Glutamatergic neuron (in vitro differentiated cells): ENCODE measurements at places on chromosomes 4 and X.

DNA sequence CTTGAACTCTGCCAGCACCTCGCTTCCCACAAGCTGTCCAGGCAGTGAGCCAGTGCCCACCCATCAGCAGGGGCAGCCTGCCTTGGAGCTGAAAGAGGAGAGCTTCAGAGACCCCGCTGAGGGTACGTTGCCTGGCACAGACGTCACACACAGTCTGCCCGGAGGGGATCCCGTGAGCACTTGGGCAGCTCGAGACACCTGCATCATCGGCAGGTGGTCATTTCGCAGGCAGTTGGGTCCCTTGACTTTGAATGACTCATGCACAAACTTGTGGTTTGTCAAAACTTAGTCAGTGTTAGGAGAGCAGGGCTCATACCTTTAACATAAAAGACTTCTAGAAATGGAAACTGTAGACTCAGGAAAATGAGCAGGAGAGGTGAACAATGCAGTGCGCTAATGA lies 9.9 kb downstream of the TACC3 start:
- no peaks in the 10 kb centered on the region for H3K36me3 ChIP-seq
- DNase-seq, result no peak
- H3K4me1 ChIP-seq, result no peaks in the 10 kb centered on the region
- H3K27ac ChIP-seq, result no peak overlapping the region
- no peaks in the 10 kb centered on the region for H3K27me3 ChIP-seq
- H3K4me3 ChIP-seq, result no peak overlapping the region

GRCh38 chr4:80806472-80806871 lies 224.0 kb upstream of the BMP3 start:
- no peak overlapping the region for H3K4me3 ChIP-seq
- H3K27ac ChIP-seq, result no peak overlapping the region
- H3K36me3 ChIP-seq, result no peaks in the 10 kb centered on the region
- peaks cover 2% of the 10 kb centered on the region for H3K27me3 ChIP-seq
- no peak for DNase-seq

GRCh38 chrX:132258509-132258908 lies 39.3 kb upstream of the RAP2C start:
- no peak overlapping the region for H3K4me3 ChIP-seq
- no peaks in the 10 kb centered on the region for H3K4me1 ChIP-seq

- H3K4me3 ChIP-seq, result no peak overlapping the region
- H3K36me3 ChIP-seq, result no peaks in the 10 kb centered on the region
- no peak overlapping the region for H3K27ac ChIP-seq
- no peak for DNase-seq
- no peaks in the 10 kb centered on the region for H3K27me3 ChIP-seq
These were observed 15.7 kb downstream of the CCKAR start for GRCh38 chr4:26474551-26474950.

GRCh38 chr4:132587626-132588025 lies 561.5 kb upstream of the PCDH10 start:
- no peaks in the 10 kb centered on the region for H3K4me1 ChIP-seq
- no peaks in the 10 kb centered on the region for H3K27me3 ChIP-seq
- H3K27ac ChIP-seq, result no peak overlapping the region

DNA sequence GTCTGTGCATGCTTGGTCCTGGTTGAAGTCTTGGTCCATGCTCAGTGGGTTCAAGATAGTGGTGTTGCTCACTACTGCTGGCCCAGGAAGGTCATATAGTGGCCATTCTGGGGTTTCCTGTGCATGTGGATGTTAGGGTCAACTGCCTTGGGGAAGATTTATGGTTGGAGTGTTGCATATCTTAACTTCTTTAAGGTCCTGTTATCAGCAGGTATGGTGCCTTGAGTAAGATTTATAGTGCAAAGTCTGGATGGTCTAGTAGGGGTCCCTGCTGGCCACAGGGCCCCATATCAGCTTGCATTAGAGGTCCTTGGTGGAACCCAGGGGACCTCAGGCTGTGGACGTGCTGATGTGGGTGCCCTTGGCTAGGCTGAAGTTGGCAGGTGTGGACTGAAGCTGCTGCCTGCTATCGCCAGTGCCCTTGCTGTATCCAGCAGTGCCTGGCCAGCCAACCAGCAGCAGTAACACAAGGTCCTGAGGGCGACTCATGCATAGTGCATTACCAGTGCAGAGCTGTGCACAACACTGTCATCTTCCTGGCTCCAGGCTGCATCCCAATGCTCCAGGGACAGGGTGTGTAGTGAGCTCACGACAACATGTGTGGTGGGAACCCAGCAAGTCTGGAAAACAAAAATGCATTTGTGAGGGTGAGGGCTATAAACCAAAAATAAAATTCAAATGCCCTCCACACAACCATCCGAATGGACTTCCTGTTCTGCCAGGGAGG lies 61.0 kb downstream of the BEX3 start:
- H3K4me3 ChIP-seq, result no peak overlapping the region
- H3K4me1 ChIP-seq, result no peaks in the 10 kb centered on the region
- no peaks in the 10 kb centered on the region for H3K27me3 ChIP-seq
- DNase-seq, result no peak
